Smooth muscle cell of the pulmonary artery (primary cell): ENCODE measurements at places on chromosomes 1 and 21. TPM values are rescaled to one million over a fixed set of nuclear protein-coding genes. Genes with fewer than 3 reads are reported as not detected.

CD5L gene
- total RNA-seq, result not detected in 2 replicates

SPRR2B gene
- total RNA-seq, result not detected in 2 replicates

EFNA3 gene
- 3.1 and 4.2 TPM in 2 replicates for total RNA-seq

TEX38 gene
- not detected in 2 replicates for total RNA-seq

CASQ2 gene
- total RNA-seq, result 0.33 TPM in 1 of 2 replicates, not detected in the other

SELE gene
- not detected in 2 replicates for total RNA-seq

CSF1 gene
- 53.5 and 61.1 TPM in 2 replicates for total RNA-seq

CA6 gene
- not detected in 2 replicates for total RNA-seq

RPS6KA1 gene
- total RNA-seq, result 1.1 and 2.1 TPM in 2 replicates

CFAP107 gene
- not detected in 2 replicates for total RNA-seq

LCE2C gene
- total RNA-seq, result not detected in 2 replicates

CELA3A gene
- total RNA-seq, result not detected in 2 replicates

KISS1 gene
- total RNA-seq, result not detected in 2 replicates

PRR9 gene
- 0.23 TPM in 1 of 2 replicates, not detected in the other for total RNA-seq
